ENCODE measurements at places on chromosomes 12 and 14. TPM values are rescaled to one million over a fixed set of nuclear protein-coding genes. Genes with fewer than 3 reads are reported as not detected.

Gene SCYL2
- 42.1 TPM for total RNA-seq

Gene SNX6
- 92.8 TPM for total RNA-seq

GRCh38 chr14:100054316-100055075 lies 10.7 kb upstream of the EVL start:
- no peak for DNase-seq

Gene PTPRO
- total RNA-seq = 0.67 TPM

DNA sequence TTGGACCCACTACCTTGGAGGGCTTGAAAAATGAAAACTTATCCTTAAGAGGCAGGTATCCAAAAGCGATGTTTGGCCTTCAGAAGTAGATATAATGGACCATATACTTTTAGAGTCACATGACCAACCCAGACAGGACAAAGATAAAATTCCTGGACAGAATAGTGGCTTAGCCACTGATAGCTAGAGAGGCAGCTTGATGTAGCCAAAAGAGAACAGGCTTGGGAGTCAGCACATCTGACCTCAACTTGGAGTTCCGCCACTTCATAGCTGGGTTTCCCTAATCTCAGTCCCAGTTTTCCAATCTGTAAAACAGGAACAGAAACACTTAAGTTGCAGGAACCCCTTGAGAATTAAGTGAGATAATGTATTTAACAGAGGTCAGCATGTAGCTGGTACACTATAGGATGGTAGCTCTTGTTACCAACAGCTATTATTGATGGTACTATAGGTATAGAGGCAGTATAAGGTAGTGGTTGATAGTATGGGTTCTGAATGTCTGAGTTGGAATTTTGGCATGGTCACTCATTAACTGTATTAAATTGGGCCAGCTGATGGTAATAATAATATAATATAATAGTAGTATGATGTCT lies 63.2 kb upstream of the USP44 start:
- DNase-seq = no peak

Gene LRIG3
- total RNA-seq = 8.9 TPM

DNA sequence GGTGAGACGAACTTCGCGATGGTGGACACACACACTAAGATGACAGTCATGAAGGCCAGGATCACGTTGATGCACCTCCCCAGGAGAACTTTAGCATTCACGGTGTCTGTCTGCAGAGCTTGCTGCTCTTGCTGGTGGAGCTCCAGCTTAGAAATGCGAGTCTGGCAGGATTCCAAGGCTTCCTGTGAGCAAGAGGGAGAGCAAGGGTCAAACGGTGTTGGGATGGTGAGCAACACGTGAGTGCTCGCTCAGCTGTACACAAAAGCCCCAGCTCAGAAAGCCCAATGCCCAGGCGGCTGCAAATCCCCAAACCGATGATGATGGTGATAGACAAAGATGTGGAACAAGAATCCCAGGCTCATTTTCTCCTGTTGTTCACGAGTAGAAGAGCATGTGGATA lies 78.8 kb downstream of the TMCC3 start:
- DNase-seq = no peak
